NCI-H1436 (cell line): ENCODE measurements at places on chromosomes 11 and 22.

DNA sequence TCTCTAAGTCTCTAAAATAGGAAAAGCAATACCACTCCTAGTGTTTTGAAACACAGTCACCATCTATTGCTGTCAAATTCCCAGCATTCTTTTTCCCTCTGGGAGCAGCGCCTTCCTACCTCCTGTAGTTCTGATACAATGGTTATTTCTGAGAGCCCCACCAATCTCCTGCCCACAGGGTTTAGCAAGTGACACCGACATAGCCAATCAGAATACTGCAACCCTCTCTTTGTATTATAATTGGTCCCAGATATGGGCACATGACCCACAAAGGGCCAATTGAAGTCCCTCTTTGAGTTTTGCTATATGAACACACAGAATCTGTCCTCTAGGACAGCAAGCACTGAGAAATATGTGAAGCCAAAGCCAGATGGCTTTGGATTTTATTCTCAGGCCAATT, 16.9 kb upstream of the ARHGAP42 start:
- no peak for DNase-seq

DNA sequence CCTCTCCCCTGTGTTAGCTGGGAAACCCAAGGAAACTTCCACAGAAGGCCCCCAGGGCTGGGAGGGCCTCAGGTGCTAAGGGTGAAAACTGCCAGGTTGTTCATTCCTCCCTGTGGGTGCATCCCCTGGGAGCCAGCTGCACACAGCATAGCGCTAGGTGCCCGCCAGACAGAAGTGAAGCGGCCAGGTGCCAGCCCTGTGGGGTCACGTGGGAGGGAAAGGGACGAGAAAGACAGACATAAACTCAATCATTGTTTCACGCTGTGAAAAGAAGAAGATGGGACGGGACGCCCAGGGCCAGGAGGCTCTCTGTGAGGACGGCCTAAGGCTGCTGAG, 31.6 kb upstream of the HMOX1 start:
- DNase-seq = peak; percentile 66

GRCh38 chr11:112886434-112887370, 74.5 kb upstream of the NCAM1 start:
- peak; percentile 50 for DNase-seq

GRCh38 chr11:79538775-79539174, 97.9 kb upstream of the TENM4 start:
- no peak for DNase-seq

- DNase-seq = no peak
These were observed 455.0 kb downstream of the BRD1 start for GRCh38 chr22:49372530-49373288.

DNA sequence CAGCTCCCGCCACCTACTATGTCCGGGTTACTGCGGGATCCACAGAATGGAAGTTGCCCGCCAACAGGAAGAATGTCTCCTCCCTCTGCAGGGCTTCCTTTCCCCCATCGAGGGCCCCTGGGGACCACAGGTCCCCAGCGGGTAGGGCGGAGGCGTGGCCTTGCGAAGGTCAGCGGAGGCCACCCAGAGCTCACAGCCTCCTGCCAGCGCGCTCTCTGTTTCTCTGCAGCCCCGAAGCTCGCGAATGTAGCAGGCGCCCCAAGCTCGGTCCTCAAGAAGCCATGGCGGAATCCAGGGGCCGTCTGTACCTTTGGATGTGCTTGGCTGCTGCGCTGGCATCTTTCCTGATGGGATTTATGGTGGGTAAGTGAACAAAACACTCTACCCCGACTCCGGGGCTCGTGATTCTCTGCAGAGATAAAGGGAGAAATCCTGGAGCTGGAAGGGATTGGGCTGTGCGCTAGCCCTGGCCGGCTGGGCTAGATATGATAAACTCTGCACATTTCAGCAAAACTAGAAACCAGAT, at the start of gene NAALAD2:
NAALAD2 (plus strand) TSS at position 186 of the 526 bp plus-strand sequence; CDS start at position 282, 96 bp downstream.
- DNase-seq = no peak

- DNase-seq = no peak
These were observed 14.0 kb upstream of the APLNR start for GRCh38 chr11:57251037-57251436.

GRCh38 chr11:35980686-35981390, 37.0 kb downstream of the LDLRAD3 start:
- DNase-seq = no peak

DNA sequence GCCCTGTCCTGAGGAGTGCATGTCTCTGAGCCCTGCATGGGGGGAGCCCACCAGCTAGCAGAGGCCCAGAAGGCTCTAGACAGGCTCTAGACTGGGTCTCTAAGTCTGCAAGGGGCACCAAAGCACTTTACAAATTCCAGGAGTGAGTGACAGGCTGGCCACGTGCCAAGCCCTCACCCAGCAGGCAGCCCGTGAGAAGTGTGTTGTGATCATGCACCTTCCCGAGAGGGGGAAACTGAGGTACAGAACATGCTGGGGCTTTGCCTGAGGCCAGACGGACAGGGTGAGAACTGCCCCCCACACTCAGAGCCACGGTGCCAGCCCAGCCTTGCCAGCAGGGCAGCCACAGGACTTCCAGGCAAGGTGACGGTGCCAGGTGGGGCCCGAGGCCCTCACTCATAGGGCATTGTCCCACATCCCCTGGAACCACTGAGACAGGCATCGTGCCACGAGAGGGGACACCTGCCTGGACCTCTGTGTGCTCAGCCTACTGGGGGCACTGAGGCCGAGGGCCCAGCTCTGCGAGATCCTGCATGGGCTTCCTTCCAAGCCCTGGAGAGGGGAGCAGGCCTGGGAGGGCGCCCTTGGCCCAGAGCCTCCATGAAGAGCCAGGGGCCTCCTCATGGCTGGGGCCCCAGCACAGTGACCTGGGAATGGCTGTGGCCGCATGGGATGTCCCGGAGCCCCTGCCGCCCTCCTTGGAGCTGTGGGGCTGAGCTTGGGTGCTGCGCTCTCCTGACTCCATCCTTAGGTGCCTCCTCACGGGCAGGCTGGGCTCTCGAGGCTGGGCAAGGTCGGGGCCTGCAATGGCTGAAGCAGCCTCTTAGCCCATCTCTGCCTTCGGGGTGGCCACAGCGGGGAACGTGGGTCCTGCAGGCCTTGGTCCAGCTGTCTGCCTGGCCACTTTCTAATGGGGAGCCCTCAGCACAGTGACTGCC, 121.5 kb downstream of the KCNQ1OT1 start:
- DNase-seq = no peak

GRCh38 chr11:47899801-47900200, 51.7 kb upstream of the NUP160 start:
- no peak for DNase-seq

DNA sequence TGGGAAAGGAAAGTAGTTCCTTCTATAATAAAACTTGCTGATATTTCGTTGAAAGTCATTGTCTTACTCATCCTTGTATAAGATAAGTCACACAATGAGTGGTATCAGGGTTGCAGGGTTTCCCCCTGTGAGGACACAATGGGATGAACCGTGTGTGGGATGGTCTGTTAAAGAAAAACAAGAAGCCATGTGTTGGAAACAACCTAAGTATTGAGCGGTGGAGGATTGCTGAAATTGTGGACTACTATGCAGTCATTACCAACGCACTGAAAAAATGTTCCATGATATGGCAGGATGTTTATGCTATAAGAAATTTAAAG, 28.6 kb downstream of the PTPRJ start:
- no peak for DNase-seq

DNA sequence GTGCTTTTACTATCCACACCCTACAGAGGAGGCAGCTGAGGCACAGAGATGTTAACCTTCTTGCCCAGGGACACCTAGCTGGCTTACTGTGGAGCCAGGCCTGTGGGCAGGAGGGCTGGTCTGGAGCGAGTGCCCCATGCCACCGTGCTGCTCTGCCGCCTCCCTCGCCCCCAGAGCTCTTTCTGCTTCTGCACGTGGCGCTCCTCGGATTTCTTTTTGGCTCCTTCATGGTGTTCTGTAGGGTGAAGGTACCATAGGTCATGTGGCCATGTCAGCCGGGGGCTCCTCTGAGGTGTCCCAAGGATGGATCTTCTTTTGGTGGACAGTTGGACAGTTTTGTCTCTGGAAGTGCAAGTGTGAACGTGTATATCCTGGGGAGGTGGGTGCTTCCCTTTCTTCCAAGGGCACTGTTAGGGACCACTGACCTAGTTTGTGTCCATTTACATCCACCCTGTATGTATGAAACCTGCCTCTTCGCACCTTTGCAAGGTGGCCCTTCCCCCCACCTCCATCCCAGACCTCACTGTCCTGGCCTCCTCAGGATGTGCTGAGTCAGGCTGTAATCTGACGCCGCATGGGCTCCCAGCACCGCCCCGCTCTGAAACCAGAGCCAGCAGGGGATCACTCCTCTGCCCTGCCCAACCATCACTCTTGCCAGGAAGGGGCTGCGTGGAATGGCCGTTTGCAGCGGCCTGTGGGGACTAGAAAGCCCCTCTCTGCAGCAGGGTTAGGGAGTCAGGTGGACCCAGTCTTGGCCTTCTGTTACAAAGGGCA, 31.7 kb downstream of the POLR3H start:
- DNase-seq = peak; percentile 50

GRCh38 chr11:65588199-65589054, 7.2 kb downstream of the KCNK7 start:
- DNase-seq = no peak

DNA sequence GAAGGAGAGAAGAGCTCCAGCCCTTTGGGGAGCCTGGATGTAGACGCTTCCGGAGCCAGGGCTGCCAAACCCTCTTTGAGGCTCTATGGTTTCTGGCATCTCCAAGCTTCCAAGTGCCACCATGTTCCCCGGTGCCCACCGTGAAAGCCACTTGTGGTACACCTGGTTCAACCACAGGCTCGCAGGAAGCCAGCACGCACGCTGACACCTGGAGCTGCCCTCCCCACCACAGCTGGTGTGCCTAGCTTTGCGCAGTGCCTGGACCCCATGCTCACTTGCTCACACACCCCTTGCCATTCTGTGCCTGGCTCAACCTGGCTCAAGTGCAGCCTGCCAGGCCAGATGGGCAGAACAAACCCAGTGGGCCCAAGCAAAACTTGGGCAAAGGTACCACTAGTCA, 831.4 kb downstream of the DLG2 start:
- no peak for DNase-seq

DNA sequence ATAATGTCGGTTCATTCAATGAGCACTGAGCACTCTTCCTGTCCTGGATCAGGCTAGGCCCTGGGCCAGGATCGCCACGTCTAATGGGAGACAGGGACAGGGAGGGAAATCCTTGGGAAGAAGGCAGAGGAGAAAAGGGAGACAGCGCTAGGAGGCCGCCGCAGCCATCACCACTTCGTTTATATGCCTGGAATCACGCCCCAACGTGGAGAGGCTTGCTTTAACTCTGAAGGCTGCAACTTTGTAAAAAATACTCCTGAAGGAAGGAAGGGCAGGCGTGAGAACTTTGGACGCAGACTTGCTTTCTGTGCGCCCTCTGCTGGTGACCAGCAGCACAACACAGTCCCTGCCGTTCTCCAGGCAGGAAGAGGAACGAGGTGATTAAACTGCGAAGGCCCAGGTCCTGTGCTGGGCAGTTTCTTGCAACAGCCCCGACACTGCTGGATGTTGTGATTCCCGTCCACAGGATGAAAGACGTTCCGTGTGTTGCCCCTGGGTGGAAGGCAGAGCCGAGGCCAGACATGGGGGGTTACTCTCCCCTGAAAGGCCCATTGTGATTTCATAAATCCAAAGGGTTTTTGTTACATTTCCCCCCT, 22.1 kb downstream of the RIBC2 start:
- peak; percentile 72 for DNase-seq

- DNase-seq = no peak
These were observed 105.5 kb downstream of the CSNK2A3 start for GRCh38 chr11:11247576-11247975.
